ENCODE measurements at places on chromosomes 1 and 21. TPM values are rescaled to one million over a fixed set of nuclear protein-coding genes. Genes with fewer than 3 reads are reported as not detected.
A peak's percentile ranks its signal among the peaks of the same experiment; 100 is the strongest.

- no peak overlapping the region for H3K27ac ChIP-seq
- no peak overlapping the region for H3K4me3 ChIP-seq
- no peak for DNase-seq
- peaks cover 48% of the 10 kb centered on the region for H3K36me3 ChIP-seq
- H3K27me3 ChIP-seq: no peaks in the 10 kb centered on the region
These were observed 117.5 kb downstream of the SMYD2 start for GRCh38 chr1:214398490-214398889.

DNA sequence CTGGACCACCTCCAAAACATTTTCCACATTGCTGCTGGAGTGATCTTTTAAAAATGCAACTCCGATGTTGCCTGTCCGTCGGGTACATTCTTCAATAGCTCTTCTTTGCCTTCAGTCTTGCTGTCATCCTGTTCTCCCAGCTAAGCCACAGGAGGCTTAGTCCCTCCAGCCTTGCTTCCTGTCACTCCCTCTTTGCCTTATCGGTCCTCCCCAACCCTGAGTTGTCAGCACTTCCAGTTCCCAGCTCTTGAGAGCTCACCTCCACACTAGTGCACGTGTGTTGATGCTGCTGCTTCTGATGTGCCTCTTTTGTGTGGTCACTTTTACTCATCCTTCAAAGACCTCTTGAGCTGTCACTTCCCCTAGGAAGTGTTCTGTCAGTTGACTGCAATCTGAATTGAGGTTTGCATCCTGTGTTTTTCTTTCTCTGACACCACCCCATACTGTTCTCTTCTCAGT is 15.3 kb downstream of the UCK2 start:
- H3K4me3 ChIP-seq: no peak overlapping the region
- no peak for DNase-seq
- peaks cover 7% of the 10 kb centered on the region for H3K4me1 ChIP-seq
- no peak overlapping the region for H3K27ac ChIP-seq
- H3K27me3 ChIP-seq: no peaks in the 10 kb centered on the region
- H3K36me3 ChIP-seq: no peaks in the 10 kb centered on the region

- peaks cover 18% of the 10 kb centered on the region for H3K36me3 ChIP-seq
- H3K27ac ChIP-seq: peak overlapping the region; percentile 99
- H3K27me3 ChIP-seq: no peaks in the 10 kb centered on the region
- DNase-seq: no peak
- H3K4me1 ChIP-seq: peaks cover 50% of the 10 kb centered on the region
- H3K4me3 ChIP-seq: peak overlapping the region; percentile 87
These were observed 3.8 kb downstream of the IRF2BP2 start for GRCh38 chr1:234605983-234606783.

GRCh38 chr1:243413431-243414151 is 157.8 kb downstream of the SDCCAG8 start:
- no peak overlapping the region for H3K27ac ChIP-seq
- H3K4me1 ChIP-seq: no peaks in the 10 kb centered on the region
- no peak overlapping the region for H3K4me3 ChIP-seq
- H3K36me3 ChIP-seq: peaks cover 11% of the 10 kb centered on the region
- no peaks in the 10 kb centered on the region for H3K27me3 ChIP-seq

DNA sequence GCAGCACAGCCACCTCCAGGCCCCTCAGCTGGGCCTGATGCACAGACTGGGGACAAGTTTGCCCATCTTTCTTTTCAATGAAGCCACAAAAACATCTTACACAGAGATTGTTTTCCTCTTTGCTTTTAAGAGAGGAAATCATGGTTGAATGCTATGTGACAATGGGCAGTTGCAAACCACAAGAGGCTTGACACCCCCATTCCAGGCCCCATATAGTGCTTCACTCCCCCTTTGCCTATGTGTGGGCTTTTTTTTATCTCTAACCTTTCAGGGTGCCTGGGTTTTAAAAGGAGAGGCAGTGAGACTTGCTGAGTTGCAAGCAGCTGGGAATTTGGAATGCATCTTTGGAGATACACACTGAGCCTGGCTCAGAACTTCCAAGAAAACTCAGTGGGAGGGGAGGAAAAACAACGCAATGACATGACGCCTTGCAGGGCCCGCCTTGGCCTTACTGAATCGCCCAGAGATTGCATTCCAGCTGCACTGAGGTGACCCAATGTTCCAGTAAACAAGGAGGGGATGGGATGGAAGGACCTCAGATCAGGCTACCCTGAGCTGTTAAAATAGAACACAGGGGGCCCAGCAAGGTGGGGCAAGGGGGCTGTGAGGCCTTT is 145.2 kb upstream of the ZNF648 start:
- peaks cover 18% of the 10 kb centered on the region for H3K4me1 ChIP-seq
- H3K27ac ChIP-seq: peak overlapping the region; percentile 80
- DNase-seq: peak; percentile 86
- no peak overlapping the region for H3K4me3 ChIP-seq

DNA sequence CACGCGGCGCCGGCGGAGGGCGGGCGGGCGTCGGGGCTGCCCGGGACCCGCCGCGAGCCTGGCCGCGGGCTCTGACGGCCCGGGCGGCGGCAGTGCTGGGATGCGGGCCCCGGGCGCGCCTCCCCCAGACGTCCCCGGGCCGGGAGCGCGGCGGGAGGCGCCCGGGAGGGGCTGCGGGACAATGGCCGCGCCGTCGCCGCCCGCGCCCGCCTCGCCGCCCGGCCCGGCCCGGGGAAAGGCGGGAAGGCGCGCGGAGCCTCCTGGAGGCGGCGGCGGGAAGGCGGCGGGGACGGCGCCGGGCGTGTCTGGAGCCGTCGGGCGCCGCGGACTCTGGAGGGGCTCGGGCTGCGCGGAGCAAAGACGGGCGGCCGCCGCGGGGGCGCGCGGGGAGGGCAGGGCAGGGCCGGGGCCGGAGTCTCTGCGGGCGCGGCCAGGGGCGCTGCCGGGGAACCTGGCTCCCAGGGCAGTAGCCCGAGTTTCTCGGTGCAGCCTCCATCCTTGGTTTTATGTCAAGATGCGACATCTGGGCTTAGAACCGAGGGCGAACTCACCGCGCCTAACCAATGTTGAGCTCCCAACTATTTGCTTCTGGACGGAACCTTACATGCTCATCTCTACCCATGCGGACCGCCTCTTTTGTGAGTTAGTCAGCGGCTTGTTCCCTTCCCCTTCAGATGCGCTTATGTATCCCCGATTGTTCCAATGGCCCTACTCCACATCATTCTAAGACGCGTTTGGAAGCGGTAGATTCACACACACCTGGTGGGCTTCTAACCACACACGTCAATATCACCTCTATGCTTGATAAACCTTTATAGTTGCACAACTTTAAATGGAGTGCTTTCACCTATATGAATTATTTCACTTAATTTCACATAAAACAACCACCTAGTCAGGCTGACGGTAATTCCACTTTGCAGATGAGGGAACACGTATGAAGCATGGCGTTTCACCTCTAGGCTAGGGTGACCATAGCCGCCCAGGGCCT is 651 bp downstream of the ZBTB8A start:
- peak overlapping the region; percentile 81 for H3K27ac ChIP-seq
- peak overlapping the region; percentile 76 for H3K4me3 ChIP-seq
- DNase-seq: no peak
- H3K4me1 ChIP-seq: peaks cover 19% of the 10 kb centered on the region
- H3K36me3 ChIP-seq: no peaks in the 10 kb centered on the region

- H3K4me1 ChIP-seq: no peaks in the 10 kb centered on the region
- H3K36me3 ChIP-seq: no peaks in the 10 kb centered on the region
- H3K27me3 ChIP-seq: no peaks in the 10 kb centered on the region
- DNase-seq: no peak
These were observed 149.4 kb upstream of the TIAM1 start for GRCh38 chr21:31493350-31493880.

- H3K36me3 ChIP-seq: no peaks in the 10 kb centered on the region
- no peak overlapping the region for H3K4me3 ChIP-seq
- no peak for DNase-seq
- H3K27me3 ChIP-seq: no peaks in the 10 kb centered on the region
These were observed 48.4 kb upstream of the ATP5PO start for GRCh38 chr21:33963848-33964555.

DNA sequence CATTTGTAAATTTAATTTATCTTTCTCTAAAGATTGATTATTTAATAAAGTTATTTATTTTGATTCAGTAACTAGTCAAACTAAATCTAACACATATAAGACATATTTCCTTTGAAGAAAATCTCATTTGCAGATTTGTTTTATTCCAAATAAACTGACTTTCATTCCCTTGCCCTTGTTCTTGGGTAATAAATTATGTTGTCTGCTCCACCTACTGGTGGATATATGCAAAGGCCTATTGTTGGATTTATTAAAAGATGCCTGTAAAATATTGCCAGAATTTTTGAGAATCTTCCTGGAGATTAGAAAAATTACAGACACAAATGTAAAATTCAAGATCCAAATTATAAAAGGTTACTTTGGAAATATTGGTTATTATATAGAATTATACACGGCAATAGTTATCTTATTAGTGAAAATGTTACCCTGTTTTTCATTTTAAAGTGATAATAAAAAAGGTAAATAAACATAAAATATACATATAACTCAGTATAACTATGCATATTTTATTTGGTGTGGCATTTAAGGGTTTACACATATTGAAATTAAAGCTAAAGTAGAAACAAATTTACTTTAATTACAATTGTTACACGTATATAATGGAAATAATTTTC is 116.1 kb downstream of the SPATA17 start:
- H3K36me3 ChIP-seq: no peaks in the 10 kb centered on the region
- no peaks in the 10 kb centered on the region for H3K4me1 ChIP-seq
- no peaks in the 10 kb centered on the region for H3K27me3 ChIP-seq
- no peak for DNase-seq
- H3K4me3 ChIP-seq: no peak overlapping the region

DNA sequence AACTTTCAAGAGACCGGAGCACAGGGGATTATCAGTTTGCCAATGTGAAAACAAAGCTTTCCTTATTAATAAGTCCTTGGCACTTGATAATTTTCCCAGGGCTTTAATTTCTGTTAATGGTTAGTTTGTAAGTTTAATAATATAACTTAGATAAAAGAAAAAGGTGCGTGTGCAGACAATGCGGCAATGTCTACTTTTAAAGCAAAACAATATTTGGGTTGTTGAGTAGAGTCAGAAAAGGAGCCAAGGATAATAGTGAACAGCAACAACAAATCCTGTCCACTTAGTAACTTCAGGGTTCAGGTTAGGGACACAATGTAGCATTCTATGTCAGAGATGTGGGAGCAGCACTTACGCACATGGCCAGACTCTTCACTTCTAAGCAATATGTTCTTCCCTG is 469.6 kb upstream of the NFIA start:
- no peak overlapping the region for H3K4me3 ChIP-seq
- H3K27me3 ChIP-seq: no peaks in the 10 kb centered on the region
- H3K36me3 ChIP-seq: no peaks in the 10 kb centered on the region
- H3K4me1 ChIP-seq: no peaks in the 10 kb centered on the region

GRCh38 chr1:224637515-224637914 is 21.4 kb downstream of the CNIH3 start:
- H3K4me3 ChIP-seq: no peak overlapping the region
- no peaks in the 10 kb centered on the region for H3K27me3 ChIP-seq
- no peak overlapping the region for H3K27ac ChIP-seq
- H3K36me3 ChIP-seq: no peaks in the 10 kb centered on the region

DNA sequence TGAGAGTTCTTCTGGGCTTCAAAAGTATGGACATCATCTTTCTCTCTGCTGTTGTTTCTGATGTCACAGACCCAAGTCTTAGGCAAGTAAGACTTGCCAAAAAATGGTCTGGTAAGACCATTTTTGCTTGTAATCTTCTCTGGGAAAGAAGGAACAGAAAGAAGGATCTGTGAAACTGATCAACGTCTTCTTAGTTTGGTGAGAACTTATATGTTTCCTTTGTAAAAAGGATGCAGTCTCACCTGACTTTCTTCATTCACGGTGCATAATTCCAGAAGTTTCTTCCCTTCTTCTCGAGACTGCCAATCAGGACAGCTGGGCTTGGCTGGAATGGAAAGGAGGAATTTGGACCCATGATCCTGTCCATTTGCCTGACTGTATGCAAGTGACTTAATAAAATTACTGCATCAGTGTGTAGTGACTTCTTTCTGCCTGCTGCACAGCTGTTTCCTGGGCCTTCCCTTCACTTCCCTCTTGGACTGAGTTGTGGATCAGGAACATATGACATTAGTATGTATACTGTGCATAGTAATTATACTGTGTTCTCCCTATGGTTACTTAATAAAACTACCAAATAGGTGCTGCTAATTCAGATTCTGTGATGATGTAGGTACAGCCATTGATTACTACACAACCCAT is 7.6 kb upstream of the DENND1B start:
- no peak overlapping the region for H3K4me3 ChIP-seq
- no peaks in the 10 kb centered on the region for H3K27me3 ChIP-seq
- no peaks in the 10 kb centered on the region for H3K36me3 ChIP-seq

DNA sequence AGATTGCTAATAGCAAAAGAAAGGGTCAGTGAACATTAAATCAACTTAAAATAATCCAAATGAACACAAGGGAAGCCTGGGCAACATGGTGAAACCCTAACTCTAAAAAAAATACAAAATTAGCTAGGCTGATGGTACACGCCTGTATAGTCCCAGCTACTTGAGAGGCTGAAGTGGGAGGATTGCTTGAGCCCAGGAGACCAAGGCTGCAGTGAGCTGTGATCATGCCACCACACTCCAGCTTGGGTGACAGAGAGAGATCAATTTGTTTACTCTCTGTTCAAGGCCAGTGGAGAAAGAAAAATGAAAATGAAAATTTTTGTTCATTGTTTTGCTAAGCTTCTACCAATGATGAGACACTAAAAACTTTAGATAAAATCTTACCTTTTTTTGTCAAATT is 24.8 kb downstream of the WDR47 start:
- H3K4me3 ChIP-seq: no peak overlapping the region
- no peak overlapping the region for H3K27ac ChIP-seq
- no peak for DNase-seq
- H3K27me3 ChIP-seq: no peaks in the 10 kb centered on the region
- H3K36me3 ChIP-seq: peaks cover 38% of the 10 kb centered on the region

GRCh38 chr1:29227511-29227910 is 3.2 kb downstream of the MECR start:
- peaks cover 22% of the 10 kb centered on the region for H3K36me3 ChIP-seq
- no peak overlapping the region for H3K27ac ChIP-seq
- H3K4me3 ChIP-seq: no peak overlapping the region

DNA sequence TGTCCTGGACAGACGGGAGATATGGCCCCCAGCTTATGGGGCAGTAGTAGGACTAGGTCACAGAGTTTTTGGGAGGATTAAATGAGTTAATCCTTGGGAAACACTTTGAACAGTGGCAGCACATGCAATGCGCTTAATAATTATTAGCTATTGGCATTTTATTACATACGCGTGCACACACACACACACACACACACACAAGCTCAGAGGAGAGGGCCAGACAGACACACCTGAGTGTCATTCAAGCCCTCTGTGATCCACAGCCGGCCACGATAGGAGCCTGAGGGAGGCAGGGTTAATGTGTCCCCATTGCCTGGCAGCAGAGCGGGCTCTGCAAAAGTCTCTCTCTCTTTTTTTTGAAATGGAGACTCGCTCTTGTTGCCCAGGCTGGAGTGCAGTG is 37.9 kb downstream of the EPHA2 start:
- H3K27ac ChIP-seq: no peak overlapping the region
- no peak for DNase-seq
- no peak overlapping the region for H3K4me3 ChIP-seq
- no peaks in the 10 kb centered on the region for H3K27me3 ChIP-seq
- peaks cover 32% of the 10 kb centered on the region for H3K4me1 ChIP-seq

GRCh38 chr1:39925721-39926342 is 24.1 kb upstream of the MYCL start:
- no peak for DNase-seq
- H3K4me1 ChIP-seq: peaks cover 33% of the 10 kb centered on the region
- H3K27ac ChIP-seq: no peak overlapping the region
- no peaks in the 10 kb centered on the region for H3K27me3 ChIP-seq

FBLIM1 gene
- 24.7 TPM for total RNA-seq

OR2T2 gene
- not detected for total RNA-seq

DENND2C gene
- 57.0 TPM for total RNA-seq

MPZ gene
- total RNA-seq: 2.9 TPM

PGBD2 gene
- total RNA-seq: 11.2 TPM

ZMYND12 gene
- total RNA-seq: 0.52 TPM

Measured in suprapubic skin (tissue), 4 donors.